ENCODE measurements at places on chromosomes 5 and 9.

DNA sequence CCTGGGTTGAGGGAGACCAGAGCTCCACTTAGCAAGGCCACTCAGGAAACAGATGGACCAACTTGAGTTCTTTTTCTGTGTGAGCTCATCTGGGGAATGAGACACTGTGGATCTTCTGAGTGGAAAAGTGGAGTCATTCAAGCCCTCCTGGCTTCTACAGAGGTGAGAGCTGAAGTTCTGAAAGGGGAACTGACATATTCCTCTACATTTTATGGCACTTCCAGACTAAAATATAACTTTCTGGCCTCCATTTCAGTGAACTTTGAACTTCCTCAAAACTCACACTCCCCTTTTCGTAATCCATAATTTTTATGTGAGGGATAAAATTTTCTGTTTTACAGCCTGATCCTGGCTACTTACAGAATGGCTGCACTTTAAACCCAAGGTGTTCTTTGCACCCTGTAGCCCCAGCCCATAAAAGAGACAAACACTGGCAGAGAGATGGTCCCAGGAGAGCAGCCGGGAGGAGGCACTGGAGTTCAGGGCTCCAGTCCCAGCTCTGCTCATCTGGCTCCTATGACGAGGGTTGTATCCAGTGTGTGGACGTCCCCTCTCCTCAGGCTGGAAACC lies 10.8 kb downstream of the SPAAR start:
- no peak for DNase-seq

DNA sequence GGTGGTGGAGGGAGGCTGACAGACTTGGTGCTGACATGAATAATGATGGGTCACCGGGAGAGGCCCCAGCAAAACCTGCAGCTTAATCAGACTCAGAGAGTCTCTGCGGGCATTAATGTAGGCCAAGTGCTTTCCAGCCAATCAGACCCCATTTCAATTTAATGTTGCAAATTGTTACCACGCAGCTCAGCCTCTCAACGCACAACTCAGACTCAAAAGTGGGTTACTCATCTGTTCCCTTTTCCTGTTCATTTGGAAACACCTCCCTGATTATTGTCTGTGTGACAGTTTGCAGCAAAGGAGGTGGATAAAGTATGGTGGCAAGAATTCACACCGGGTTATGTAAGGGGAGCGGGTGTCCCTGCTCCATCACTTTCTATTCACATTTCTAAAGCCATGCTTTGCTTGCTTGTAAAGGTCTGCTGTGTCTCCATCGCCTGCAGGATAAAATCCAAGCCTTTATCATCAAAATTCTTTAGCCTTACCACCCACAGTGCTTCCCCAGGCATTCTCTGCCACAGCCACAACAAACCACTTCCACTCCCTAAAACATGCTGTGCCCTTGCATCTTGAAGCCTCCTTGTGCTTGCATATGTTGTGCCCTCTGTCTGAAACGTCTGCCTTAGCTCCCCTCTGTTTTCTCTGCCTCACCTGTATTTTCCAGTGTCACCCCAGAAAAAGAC lies 156.5 kb downstream of the ASTN2 start:
- no peak for DNase-seq

DNA sequence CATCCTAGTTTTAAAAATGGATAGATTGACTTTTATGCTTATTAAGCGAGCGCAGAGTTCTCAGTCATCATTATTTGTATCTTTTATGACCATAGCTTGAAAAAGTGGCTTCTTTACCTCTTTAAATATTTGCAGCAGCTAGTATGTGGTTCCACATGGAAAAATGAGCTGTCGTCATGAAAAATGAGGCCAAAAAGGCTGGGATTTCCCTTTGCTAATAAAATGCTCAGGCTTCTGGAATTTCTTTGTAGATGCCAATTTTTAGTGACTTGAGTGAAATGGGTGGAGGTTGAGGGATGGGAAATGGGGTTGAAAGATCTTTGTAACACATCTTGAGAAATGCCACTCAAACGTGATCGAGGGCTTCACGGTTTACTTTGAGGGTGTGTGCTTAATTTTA lies 35.2 kb downstream of the RAI14 start:
- DNase-seq: no peak

DNA sequence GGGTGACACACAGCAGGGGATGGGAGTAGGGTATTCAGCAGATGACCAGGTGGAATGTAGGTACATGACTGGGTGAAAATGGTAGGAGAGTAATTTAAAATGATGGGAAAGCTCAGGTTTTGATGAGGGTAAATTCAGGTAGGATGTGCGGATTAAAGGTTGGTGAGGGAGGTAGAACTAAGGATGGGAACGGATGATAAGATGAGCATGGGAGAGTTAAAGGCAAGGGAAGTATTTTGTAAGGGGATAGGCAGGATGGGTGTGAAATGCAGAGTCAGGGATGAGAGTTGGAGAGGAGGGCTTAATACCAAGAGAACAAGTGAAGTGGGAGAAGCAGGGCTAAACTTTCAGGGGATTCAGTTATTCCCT lies 1.5 kb downstream of the TLN1 start:
- DNase-seq: no peak

DNA sequence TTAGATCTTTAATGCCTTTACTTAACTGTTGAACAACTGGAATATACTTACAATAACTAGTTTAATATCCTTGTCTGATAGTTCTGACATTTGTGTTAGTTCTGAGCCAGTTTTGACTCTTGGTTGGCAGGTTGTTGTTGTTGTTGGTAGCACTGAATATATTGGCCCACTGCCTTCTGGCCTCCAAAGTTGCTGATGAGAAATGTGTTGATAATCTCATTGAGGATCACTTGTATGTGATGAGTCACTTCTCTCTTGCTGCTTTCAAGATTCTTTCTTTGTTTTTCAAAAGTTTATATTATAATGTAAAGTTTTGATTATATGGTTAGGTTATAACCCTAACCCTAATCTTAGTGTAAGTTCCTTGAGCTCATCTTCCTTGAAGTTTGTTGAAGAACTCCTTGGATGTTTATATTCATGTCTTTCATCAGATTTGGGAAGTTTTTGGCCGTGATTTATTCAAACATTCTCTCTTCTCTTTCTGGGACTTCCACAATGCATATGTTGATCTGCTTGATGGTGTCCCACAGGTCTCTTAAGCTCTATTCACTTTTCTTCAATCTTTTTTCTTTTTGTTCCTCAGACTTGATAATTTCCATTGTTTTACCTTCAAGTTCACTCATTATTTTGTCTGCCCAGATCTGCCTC lies 149.7 kb downstream of the FGF18 start:
- no peak for DNase-seq

DNA sequence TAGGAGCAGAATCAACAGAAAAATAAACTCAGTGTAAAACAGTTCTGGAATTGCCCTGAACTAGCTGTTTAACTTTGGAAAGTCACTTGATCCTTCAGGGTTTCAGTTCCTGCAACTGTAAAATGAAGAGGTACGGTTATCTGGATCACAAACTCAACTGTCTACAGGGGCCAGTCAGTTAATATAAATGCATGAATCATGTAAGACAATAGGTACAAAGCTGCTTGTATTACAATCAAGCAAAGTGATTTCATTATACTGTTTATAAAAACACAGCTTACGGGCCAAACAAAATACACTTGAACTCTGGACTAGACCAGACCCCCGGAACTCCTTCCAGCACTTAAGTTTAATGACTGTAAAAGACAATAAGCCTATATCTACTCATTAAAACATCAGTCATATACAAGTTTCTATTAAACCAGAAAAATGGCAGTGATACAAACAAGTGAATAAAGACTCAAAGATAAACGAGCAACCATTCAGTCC lies 73.0 kb downstream of the MRPS27 start:
- no peak for DNase-seq

- no peak for DNase-seq
These were observed 71.5 kb downstream of the HSPA4 start for GRCh38 chr5:133123297-133123696.

DNA sequence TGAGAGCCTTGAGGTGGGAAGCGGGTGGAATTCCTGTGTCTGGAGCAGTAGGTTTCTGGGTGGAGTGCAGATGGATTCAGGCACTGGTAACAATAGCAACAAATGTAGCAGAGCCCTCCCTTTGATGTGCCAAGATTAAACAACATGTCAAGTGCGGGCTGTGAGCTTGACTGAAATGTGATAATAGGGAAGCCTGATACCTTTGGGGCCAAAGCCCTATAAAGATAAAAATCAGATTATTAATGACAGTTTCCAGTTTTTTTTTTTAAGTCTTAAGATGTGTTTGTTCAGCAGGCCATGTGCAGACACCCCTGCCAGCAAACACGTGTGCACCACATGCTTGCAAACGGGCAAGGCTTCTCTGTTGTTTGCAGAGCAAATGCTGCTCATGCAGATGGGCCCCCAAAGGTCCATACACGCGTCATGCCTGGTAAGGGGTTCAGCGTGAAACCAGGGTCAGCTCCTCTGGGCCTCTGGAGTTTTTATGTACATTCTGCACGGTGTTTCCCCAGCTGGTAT lies 193.2 kb downstream of the GADD45G start:
- no peak for DNase-seq

- no peak for DNase-seq
These were observed 79.4 kb downstream of the FAM114A2 start for GRCh38 chr5:153959134-153959957.

DNA sequence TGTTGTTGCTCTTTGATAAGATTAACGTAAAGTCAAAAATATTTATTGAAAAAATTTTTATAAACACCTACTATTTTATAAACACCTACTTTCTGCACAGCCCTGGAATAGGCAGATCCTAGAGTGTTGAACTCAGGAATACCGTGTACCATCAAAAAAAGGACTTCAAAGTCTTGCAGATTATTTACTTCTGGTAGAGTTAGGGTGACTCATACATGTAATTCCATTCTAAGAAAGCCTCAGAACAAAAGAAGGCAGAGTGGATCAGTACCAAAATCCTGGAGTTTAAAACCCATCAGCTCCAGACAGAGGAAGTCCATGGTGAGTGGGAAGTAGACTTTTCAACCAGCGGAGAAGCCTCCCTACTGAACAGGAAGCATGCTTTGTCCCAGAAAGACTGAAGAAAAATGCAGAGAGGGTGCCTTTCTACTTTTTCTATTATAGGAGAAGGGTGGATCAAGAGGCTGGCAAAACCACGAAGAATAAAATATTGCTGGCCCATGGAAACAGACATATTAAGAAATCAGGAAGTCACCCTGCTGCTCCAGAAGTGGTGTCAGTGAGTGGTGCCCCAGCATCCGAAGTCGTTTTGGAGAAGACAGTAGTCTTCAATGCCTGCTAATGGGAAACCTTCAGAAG lies 45.1 kb upstream of the DAB2 start:
- no peak for DNase-seq

DNA sequence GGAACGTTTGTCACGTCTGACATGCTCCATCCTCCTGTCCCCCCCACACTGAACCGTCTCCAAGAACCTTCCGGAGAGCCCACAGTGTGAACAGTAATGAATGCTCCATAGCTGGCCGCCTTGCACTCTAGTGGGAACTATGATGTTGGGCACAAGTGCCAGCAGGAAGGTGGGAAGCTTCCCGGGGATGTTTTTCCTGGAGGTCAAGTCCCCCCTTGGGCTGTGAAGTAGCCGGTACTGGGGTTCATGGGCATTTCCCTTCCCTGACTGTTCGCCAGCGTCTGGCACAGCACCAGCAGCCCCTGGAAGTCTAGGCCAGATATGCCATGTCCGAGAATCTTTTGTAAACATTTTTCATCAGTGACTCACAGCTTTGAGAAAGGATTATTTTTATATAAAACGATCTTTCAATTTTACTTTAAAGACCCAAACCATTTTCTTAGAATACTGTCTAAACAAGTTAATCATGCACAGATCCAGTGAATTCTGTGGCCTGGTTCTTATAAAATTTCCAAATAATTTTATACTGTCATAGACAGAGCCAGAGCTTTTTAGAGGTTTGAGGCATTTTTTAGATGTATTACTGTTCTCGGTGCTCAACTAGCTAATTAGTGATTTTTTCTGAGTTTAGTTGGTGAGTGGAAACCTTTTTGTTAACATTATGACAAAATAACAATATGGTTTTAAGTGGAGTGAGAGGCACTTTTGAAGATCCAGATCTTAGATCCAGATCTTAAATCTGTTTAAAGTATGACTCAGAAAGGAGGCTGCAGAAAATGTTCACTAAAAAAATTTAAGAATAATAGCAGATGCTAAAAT lies 11.6 kb downstream of the ABL1 start:
- no peak for DNase-seq

DNA sequence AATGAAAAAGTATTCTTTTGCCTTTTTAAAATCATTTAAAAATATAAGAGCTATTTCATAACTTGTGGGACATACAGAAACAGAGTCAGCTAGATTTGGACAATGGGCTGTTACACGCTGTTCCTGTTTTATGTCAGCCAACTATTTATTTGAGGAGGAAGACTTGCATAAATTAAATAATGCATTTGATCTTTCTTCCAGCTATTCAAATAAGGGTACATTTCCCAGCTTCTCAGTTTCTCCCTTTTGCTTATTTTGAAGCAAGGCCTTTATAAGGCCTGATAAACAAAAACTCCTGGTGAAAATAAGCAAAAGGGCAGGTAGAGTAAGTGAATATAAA lies 6.5 kb downstream of the STOM start:
- DNase-seq: no peak
